Esophagus squamous epithelium (tissue), 5 donors: ENCODE measurements at places on chromosomes 12 and 14.

DNA sequence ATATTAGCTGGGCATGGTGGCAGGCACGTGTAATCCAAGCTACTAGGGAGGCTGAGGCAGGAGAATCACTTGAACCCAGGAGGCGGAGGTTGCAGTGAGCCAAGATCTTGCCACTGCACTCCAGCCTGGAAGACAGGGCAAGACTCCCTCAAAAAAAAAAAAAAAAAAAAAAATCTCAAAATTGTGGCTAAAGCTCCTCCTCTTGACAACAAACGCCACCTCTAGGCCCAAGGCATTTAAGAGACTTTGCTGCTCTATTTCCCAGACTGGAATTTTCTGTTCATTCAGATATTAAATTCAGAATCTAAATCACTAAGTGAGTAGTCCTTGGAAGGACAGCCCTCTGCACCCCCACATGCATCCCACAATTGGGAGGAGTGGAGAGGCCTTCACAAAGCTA, 1.4 kb downstream of the ZFYVE1 start:
- DNase-seq, result no peak
- H3K27ac ChIP-seq, result peak overlapping the region; percentile 94
- peak overlapping the region; percentile 81 for H3K4me3 ChIP-seq
- no peaks in the 10 kb centered on the region for H3K4me1 ChIP-seq
- H3K36me3 ChIP-seq, result peaks cover 38% of the 10 kb centered on the region

- no peaks in the 10 kb centered on the region for H3K36me3 ChIP-seq
- no peak overlapping the region for H3K4me3 ChIP-seq
- no peak overlapping the region for H3K27ac ChIP-seq
- no peak for DNase-seq
- peaks cover 7% of the 10 kb centered on the region for H3K4me1 ChIP-seq
Measured at GRCh38 chr12:6818222-6818621, 3.4 kb upstream of the GPR162 start.

DNA sequence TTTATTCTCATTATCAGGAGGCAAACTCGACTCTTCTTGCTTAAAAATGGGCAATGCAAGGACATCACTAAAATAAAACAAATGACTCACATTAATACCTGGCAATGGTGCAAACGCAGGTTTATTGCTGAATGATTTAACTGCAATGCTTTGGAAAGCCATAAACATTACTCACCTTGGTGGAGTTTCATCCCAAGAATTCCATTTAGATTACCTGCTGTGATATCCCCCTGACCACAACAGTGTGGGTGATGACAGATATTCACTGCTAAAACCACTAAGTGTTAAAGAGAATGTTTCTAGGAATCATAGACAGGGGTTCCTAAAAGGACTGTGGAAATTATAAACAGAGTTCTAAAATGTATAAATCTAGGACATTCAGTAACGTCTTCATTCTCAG, 35.3 kb upstream of the CSRNP2 start:
- DNase-seq, result no peak
- H3K36me3 ChIP-seq, result peaks cover 59% of the 10 kb centered on the region
- H3K4me3 ChIP-seq, result no peak overlapping the region
- H3K4me1 ChIP-seq, result no peaks in the 10 kb centered on the region

DNA sequence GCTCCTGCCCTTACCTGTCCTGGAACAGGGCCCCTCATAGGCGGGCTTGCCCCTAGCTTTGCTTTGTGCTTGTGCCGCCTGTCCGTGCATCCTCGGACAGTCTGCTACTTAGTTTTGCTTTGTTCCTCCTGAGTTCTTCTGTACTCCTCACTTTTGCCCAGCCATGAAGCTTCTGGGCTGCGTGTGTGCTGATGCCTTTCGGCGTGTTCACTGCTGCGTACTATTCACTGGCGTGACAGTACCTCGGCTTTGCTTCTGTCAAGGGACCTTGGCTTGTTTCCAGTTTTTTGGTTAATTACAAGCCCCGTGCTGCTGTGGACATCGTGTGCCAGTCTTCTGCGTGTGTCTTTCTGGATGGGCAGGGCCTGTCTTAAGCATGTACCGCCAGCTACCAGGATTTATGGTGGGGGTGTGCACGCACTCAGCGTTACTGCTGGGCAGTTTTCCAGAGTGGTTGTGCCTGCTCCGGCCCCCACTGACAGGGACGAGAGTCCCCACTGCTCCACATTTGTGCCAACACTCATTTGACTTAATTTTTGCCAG, 2.5 kb downstream of the PACS2 start:
- peaks cover 2% of the 10 kb centered on the region for H3K36me3 ChIP-seq
- DNase-seq, result no peak
- H3K27ac ChIP-seq, result peak overlapping the region; percentile 89
- H3K4me1 ChIP-seq, result peaks cover 47% of the 10 kb centered on the region
- H3K27me3 ChIP-seq, result no peaks in the 10 kb centered on the region
- no peak overlapping the region for H3K4me3 ChIP-seq
